ENCODE measurements at places on chromosomes 4 and X. TPM values are rescaled to one million over a fixed set of nuclear protein-coding genes. Genes with fewer than 3 reads are reported as not detected.

The NLGN3 gene
- 1.5 TPM for total RNA-seq

The CDKL5 gene
- 29.2 TPM for total RNA-seq

The ITIH6 gene
- total RNA-seq: not detected

The S100G gene
- not detected for total RNA-seq

The PRSS12 gene
- 12.4 TPM for total RNA-seq

GRCh38 chr4:140603286-140603685 lies 34.5 kb upstream of the UCP1 start:
- no peak for DNase-seq

The SLITRK2 gene
- total RNA-seq: 1.2 TPM

GRCh38 chrX:135114392-135114791 lies 5.9 kb downstream of the ETDB start:
- no peak for DNase-seq

GRCh38 chr4:53487766-53488165 lies 103.5 kb downstream of the LNX1 start:
- no peak for DNase-seq

The ARHGAP6 gene
- 17.6 TPM for total RNA-seq

The WNK3 gene
- total RNA-seq: 5.2 TPM

The SAGE1 gene
- not detected for total RNA-seq

GRCh38 chr4:145888393-145888792 lies 50.2 kb downstream of the ZNF827 start:
- DNase-seq: no peak

DNA sequence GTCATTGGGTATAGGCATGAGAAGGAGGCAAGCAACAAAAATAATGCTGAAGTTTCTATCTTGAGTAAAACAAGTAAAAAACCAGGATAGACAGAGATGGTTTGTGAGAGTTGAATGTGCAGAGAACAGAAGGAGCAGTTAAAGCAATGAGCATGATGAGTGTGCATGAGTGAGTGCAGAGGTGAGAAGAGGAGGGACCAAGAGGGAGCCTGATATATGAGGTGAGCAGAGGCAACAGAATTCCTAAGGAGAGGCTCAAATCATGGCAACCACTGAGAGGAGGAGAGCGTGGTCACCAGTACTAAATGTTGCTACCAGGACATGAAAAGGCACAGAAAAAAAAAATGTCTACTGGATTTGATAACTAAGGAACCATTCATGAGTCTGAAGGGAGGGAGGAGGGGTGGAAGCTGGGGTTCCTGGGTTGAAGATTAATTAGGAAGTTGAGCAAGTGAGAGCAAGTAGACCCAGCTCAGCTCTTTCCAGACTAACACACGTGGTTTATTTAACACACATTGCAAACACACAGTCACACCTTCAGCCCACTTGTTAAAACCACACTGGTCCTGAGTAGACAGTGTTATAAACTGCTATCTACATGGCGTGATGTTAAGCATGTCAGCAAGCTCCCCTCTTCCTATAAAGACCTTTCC lies 69.0 kb upstream of the IQCM start:
- DNase-seq: no peak

DNA sequence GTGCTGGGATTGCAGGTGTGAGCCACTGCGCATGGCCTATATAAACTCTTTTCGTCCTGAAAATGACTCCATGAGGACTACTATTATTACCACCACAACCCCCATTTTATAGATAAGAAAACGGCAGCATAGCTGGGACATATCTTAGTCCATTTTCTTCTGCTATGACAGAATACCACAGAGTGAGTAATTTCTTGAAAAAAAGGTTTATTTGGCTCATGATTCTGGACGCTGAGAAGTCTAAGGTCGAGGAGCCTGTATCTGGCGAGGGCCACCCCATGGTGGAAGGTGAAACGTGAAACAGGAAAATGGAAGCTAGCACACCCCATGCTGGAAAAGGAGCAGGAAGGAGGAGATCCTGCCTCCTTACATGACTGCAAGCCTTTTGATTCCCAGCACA lies 68.9 kb downstream of the SMIM20 start:
- DNase-seq: no peak

All from lung (tissue), 17 donors.